ENCODE measurements at places on chromosomes 5 and 9.
A peak's percentile ranks its signal among the peaks of the same experiment; 100 is the strongest.

DNA sequence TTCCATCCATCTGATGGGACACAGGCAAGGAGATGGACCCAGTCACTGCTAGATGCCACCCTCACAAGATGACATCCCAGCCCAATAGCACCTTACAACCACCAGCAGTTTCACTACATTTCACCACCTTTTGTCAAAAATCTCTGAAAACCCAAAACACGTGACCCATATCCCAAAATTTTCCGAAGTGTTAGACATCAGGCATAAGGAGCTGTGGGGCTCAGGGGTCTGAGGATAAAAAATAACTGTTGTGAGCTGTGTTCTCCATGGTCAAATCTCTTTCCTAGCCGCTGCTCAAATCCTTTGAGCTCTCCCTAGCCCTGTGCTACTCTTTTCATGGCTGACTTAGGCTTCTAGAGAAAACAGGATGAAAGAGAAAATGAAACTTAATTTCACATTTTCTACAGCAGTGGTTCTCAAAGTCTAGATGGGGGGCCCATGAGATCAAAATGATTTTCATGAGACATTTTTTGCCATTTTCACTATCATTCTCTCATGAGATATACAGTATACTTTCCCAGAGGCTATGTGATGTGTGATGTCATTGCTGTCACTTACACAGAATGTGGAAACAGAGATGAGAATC is 40.7 kb downstream of the TIMD4 start:
- DNase-seq: no peak

DNA sequence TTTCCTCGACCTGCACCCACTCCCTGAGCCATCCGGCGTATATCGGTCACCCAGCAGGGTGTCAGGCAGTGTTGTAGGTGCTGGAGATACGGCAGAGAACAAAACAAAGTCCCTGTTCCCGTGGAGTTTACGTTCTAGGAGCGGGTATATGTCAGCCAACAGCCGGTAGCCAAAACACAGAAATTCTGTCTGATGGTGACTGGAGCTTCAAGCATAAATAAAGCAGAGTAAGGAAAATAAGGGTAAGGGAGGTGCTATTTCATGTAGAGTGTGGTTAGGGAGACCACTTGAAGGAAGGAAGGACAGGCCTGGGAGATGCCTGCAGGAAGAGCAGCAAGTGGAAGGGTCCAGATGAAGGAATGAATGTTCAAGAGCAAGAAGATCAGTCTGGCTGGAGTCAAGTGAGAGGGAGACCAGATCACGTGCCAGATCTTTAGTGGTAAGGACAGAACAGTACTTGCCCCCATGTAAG is 783 bp upstream of the ZFR start:
- no peak for DNase-seq

DNA sequence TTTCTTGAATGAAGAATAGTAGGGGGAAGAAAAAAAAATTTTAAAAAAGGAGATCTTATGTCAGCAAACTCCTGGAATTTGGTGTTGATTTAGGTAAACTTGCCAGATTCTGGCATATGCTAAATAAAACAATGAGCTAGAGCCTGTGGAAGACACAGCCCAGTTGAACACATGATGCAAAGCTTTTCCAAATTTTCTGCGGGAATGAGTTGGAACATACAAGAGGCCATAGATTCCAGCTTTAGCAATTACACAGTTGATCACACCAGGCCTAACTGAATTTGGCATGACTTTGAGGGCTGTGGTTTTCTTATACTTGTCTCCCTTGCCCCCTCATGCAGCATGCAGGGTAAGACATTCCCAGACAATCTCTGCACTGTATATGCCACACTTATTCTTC is 297.0 kb downstream of the SH3GL2 start:
- no peak for DNase-seq

- no peak for DNase-seq
These were observed 307.7 kb upstream of the TLE4 start for GRCh38 chr9:79264041-79264440.

DNA sequence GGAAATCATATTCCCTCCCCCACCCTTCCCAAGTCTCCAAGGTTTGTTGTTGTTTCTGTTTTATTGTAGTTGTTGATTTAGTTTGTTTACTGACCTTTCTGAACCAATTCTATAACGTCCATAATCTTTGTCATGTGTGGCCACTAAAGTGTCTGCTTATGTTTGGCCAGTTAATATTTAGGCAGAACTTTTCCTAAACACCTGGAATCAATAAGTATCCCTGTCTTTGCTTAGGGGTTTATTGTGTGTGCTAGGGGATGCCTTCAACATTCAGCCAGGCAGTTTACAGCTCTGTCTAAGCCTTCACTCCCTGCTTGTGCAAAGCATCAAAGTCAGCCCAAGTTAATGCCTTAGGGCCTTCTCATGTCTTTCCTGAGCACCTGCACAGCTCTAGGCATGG is 16.9 kb upstream of the LECT2 start:
- no peak for DNase-seq

DNA sequence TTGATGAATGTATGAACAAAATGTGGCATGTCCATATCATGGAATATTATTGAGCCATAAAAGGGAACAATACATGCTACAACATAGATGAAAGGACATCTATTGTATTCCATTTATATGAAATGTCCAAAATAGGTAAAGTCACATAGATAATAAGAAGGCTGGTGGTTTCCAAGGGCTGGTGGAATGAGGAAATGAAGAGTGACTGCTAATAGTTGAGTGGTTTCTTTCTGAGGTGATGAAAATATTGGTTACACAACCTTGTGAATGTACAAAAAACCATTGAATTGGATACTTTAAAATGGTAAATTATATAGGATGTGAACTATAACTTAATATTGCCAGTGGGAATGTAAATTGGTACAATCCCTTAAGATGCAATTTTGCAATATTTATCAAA is 5.2 kb downstream of the ARSB start:
- no peak for DNase-seq

DNA sequence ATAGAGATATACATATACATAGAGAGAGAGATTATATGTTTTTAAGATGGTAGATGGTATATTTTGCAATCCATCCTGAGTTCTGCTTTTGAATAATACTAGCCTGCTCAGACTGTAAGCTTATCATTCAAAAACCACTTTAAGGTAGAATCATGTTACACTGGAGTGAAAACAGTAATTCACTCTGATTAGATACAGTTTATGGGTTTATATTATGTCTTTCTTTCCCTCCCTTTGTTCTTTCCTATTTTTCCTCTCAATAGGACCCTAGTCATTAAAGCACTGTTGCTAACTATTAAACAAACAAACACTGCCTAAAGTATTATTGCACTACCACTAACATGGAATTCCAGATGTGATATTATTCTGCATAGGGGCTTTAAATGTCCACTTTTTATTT is 202.0 kb downstream of the ADAMTSL1 start:
- DNase-seq: no peak

DNA sequence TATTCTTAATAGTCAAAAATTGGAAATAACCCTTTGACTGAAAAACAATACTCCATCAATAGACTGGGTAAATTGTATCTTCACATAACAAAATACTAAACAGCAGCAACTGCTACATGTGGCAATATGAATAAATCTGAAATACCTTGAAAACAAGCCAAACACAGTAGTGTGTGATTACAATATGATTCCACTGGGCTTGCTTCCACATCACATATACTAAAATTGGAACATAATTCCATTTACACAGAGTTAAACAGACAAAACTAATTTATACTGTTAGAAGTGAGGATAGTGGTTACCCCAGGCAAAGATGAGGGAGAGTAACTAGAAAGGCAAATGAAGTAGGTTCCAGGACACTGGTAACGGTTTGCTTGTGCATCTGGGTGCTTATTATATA is 20.4 kb downstream of the FNIP1 start:
- DNase-seq: no peak

DNA sequence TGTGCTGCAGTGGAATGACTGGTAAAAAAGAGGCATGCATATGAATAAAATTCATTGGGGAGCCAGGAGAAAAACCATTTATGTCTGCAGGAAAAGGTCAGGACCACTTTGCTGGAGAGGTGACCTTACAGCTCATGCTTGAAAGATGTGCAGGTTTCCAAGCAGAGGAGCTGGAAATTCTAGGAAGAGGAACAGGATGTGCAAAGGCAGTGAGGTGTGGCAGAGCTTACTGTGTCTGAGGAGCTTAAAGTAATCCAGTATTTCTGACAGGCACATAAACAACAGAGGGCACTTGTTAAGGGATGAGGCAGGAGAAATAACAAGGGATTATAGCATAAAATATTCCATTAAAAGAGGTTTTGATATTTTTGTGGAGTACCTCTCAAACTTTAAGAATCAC is 203.2 kb downstream of the CD180 start:
- no peak for DNase-seq

DNA sequence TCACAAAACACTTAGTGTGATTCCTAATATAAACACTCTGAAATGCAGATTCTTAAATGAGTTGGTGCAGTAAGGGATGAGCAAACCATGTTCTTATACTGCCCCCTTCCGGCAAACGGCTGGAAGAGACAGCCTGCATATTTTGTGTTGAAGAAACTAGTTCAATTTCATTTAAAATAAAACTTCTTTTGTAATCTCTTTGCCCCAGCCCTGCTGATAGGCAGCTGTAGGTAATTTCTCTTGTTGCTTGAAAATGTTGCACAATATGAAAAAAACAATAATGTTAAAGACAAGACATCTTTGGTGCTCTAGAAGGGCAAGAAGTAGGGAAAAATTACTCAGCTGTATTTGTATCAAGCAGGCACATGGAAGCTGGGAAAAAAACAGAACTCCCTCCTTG is 89.7 kb upstream of the CCNG1 start:
- DNase-seq: peak; percentile 62

GRCh38 chr5:106414342-106414741 is 1256.4 kb downstream of the EFNA5 start:
- no peak for DNase-seq

DNA sequence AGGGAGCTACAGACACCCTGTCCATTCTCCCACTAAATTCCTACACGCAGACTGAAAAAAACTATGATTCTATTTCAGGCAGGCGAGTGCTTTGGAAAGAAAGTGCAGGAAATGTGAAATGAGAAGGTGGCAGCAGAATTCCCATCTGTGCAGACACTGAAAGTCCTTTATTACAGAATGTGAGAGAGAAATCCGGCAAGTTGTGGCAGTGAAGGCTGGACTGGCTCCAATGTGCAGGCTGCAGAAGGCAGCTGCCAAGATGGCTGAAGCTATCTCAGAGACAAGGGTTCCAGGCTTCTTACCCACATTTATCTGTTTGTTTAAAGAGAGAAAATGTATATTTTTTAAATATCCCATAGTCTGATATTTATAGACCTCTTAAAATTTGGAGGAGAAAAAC is 161.8 kb upstream of the VLDLR start:
- DNase-seq: no peak

DNA sequence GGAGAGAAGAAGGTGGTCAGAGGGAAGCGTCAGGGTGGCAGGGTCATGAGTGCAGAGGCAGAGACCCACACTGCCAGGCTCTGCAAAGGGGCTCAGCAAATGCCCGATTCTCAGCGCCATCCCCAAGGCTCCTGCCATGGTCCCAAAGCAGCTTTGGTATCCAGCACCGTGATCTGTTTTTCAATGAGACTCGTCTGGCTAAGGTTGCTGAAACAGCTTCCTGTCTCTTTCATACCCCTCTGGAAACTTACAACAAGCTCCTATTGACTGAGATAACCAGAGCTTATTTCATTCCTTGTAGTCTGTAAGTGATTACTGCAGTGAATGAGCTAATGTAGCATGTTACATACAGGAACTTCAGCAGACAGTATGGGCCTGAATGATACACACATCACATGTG is 568.6 kb upstream of the DAP start:
- DNase-seq: no peak
